ENCODE measurements at places on chromosomes 1 and 21.

DNA sequence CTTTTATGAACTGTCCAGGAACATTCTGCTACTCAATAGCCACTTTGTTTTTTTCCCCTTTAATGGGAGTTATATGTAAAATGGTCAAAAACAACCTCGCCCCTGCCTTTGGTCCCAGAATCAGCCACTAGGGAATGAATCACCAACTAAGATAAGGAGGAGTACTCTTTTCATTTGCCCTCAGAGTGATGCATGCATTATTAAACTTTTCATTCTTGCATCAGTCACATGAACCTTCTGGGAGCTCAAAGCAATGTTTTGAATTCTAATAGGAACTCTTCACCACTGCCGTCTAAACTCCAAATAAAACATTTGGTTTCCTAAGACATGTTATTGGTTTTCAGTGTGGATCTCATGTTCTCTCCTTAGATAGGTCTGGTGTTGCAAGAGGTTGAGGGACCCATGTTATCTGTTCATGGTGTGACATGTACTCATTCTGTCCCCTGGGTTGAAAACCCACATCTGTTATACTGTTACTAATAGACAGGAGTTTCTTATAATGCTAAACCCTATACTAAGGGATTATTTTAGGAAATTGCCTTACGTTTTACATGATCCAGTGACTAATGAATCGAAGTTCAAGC lies 17.8 kb upstream of the HSD17B7 start:
- DNase-seq, result no peak

GRCh38 chr1:235746245-235746644 lies 96.7 kb upstream of the GNG4 start:
- no peak for DNase-seq

- DNase-seq, result no peak
These were observed 111.5 kb upstream of the LYPLAL1 start for GRCh38 chr1:219062161-219062560.

GRCh38 chr1:160628799-160629263 lies 18.0 kb downstream of the SLAMF1 start:
- no peak for DNase-seq

- no peak for DNase-seq
These were observed 1.5 kb downstream of the CA6 start for GRCh38 chr1:8947127-8947691.

DNA sequence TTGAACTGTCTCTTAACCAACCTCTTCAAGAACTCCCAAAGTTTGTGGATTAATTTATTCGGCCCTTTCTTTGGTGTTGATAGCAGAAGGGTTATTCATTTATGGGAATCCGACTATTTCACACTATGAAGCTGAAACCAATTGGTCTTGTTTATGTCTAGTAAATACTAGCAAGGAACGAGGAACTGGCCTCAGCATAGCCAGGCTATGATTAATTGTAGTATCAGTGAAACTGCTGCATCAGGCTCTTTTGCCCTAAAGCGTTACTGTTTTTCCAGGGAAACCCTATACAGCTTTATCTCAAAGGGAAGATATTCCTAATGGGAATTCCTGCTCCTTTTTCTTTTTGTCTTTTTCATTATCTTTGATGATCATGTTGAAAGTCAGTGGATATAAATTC lies 35.1 kb downstream of the CLEC20A start:
- DNase-seq, result no peak
